Activated CD8-positive, alpha-beta memory T cell treated with anti-CD3 and anti-CD28 coated beads for 1 hour (primary cell): ENCODE measurements at places on chromosomes 16 and 17.
A peak's percentile ranks its signal among the peaks of the same experiment; 100 is the strongest.

GRCh38 chr17:12342609-12343435 is 322.1 kb downstream of the MAP2K4 start:
- no peak for DNase-seq

DNA sequence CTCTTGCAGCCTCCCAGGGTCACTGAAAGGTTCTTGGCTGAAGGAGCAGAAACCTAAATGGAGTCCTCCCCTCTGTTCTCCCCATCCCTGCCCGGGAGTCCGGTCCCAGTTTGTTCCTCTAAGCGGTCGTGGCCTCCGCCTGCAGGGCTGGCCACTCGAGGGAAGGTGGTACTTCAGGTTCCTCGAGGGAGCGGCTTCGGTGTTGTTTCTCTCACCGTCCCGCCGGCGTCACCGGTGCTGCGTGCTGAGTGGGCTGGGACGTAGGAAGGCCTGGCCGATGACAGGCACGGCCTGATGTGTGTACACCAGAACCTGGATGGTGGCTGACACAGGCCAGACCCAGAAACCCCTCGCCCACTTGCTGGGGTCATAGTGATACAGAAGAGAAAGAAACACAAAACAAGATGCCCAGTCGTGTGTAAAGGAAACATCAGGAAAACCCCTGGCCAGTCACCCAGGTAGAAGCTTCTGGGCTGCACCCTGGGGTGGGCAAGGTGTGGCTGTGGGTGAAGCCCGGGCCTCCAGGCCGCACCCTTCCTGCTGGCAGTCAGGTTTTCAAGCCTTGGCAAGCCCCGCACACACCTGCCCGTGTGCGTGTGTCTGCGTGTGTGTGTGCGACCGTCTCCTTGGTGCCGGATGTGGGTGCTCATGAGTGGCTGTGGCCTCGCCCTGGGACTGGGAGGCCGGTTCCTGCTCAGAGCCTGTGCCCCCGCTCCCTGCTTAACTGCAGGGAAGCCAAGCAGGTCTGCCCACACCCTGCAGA is 52.0 kb downstream of the BAIAP2 start:
- no peak for DNase-seq

DNA sequence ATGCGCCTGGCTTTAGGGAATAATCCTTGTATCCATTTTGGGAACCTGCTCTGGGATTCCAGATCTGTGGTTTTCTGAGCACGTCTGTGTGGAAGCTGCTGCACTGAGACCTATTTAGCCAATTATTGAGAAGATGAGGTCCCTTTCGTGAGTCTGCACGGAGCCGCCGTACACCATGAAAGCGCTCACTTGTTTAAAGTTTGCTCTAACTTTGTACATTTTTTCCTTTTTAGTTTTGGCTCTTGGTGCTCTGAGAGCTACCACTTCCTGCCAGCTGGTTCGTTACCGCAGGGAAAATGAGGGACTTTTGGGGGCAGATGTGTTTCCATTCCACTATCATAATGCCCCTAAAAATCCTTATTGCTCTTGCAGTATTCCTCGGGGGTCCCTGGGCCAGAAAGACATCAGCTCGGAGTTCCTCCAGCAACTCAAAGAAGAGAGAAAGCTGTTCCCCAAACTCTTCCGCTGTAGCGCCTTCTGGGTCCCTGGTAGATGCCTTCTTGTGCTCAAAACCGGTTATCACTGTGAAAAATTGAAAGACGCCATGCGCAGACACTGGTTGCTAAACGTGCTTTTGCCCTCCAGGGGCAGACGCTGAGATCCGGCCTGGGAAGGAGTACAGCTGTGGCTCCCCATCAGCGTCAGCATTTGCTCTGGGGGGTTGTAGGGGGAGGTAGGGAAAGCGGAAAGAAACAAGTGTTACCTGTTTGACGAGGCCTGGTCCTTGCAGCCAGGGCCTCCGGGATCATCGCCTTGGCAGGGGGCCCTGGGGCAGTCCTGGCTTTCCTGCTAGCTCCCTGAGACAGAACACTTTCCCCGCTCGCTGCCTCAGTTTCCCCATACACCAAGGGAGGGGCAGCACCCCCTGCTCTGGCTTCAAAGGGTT is 238.1 kb downstream of the MRTFB start:
- no peak for DNase-seq

- no peak for DNase-seq
These were observed 205.1 kb upstream of the MAF start for GRCh38 chr16:79805621-79806020.

DNA sequence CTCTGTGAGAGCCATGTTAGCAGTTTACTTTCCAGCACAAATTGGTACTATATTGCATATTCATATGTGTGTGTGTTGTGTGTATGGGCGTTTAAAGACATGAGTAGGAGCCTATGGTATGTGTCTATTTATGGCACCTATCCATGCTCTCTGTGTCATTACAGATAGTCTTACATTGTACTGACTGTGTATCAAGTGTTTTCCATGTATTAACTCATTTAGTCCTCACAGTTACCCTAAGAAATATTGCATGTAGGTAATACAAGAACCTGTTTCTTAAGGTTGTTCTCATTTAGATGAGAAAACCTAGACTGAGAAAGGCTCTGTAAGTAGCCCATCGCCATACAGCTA is 1.6 kb downstream of the ALG1 start:
- no peak for DNase-seq

GRCh38 chr16:87914812-87915211 is 21.5 kb downstream of the CA5A start:
- DNase-seq = no peak

DNA sequence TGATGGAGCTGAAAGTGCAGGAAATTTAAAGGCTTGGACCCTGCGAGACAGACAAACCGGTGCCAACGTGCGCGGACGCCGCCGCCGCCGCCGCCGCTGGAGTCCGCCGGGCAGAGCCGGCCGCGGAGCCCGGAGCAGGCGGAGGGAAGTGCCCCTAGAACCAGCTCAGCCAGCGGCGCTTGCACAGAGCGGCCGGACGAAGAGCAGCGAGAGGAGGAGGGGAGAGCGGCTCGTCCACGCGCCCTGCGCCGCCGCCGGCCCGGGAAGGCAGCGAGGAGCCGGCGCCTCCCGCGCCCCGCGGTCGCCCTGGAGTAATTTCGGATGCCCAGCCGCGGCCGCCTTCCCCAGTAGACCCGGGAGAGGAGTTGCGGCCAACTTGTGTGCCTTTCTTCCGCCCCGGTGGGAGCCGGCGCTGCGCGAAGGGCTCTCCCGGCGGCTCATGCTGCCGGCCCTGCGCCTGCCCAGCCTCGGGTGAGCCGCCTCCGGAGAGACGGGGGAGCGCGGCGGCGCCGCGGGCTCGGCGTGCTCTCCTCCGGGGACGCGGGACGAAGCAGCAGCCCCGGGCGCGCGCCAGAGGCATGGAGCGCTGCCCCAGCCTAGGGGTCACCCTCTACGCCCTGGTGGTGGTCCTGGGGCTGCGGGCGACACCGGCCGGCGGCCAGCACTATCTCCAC is at the start of gene NOG:
NOG (plus strand) TSS at position 54 of the 674 bp plus-strand sequence; CDS start at position 579, 525 bp downstream.
- no peak for DNase-seq

GRCh38 chr16:62732092-62732491 is 695.9 kb upstream of the CDH8 start:
- DNase-seq = no peak

GRCh38 chr17:45332505-45332904 is 15.7 kb upstream of the MAP3K14 start:
- DNase-seq = no peak

DNA sequence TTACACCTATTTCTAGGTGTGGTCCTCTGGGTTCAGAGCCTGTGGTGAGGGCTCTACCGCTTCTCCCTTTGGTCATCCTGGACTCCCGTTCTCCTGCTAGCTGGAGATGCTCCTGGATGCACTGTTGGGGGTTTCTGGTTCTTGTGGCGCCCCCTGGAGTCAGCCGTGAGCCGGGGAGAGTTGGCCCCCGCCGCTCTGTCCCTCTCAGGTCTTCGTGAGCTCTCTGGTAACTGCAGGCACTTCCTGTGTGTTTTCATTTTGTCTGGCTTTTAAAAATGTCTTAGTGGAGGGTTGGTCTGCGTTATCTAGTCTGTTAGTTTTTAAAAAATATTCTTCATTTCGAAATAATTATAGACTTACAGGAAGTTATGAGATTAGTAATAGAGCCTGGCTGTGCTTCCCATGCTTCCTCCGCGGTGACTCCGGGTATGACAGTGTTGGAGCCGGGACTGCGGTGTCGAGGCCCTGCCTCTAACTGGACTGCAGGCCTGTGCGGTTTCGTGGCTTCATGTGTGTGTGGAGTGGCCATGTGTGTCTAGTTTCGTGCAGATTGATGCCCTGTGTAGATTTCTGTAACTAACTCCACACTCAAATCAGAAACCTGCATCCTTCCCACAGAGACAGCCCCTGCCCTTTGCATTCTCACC is 78.0 kb upstream of the ZNF750 start:
- DNase-seq = peak; percentile 24

- DNase-seq = no peak
These were observed 5.2 kb downstream of the TIMP2 start for GRCh38 chr17:78919861-78920450.

GRCh38 chr16:47477679-47478078 is 16.5 kb downstream of the PHKB start:
- DNase-seq = no peak

GRCh38 chr17:68807998-68808772 is 147.0 kb downstream of the ABCA8 start:
- no peak for DNase-seq

DNA sequence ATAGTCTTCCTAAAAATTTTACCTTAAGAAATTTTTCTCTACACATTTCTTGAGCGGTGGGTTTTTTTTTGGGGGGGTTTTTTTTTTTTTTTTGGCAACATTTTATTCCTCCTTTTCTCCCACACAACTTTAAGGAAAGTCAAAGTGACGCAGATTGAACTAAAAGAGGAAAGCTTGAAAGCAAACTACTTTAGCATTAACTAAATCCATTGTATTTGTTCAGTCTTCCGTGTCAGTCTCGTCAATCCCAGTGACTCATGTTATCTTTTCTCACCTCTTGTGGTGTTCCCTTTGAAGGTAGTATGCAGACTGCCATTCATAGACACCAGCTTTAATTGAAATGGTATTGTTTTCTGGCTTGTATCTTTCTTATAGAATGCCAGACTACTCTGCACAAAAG is 39.3 kb downstream of the TADA2A start:
- DNase-seq = no peak

GRCh38 chr17:6475411-6475810 is 31.2 kb downstream of the PIMREG start:
- no peak for DNase-seq

GRCh38 chr16:85761861-85762260 is 11.0 kb upstream of the C16orf74 start:
- no peak for DNase-seq

DNA sequence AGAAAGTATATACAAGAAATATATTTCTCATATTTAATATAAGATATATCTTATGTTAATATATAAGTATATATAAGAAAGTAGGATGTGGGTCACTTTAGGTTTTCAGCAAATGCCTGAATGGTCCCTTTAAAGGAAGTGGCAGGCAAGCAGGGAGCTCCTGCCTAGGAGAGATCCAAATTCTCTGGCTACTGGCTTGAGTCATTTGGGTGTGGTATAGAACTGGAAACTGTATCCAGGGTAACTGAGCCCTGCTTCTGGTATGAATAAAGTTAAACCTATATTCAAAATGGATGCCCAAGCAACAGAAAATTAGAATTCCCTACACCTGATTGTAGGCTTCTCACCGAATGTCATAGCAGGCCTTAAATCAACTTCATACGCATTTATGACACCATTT is 144.4 kb downstream of the ZNF18 start:
- no peak for DNase-seq

DNA sequence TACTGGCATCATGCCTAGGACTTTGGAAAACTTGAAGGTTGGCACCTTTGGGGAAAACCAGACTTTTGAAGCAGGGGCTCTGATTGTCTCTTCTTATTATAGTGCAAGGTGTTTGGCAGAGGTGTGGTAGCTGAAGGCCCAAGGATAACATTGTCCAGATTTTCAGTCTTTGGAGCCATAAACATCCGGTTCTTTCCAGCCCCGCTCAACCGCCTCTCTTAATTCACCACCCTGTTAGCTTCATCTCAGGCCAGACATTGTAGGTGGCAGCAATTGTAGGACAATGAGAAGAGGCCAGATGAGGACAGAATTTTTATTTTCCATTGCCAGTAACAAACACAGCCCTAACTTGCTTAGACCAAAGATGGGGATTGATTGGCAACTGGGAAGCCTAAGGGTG is 649.8 kb downstream of the MAF start:
- no peak for DNase-seq

DNA sequence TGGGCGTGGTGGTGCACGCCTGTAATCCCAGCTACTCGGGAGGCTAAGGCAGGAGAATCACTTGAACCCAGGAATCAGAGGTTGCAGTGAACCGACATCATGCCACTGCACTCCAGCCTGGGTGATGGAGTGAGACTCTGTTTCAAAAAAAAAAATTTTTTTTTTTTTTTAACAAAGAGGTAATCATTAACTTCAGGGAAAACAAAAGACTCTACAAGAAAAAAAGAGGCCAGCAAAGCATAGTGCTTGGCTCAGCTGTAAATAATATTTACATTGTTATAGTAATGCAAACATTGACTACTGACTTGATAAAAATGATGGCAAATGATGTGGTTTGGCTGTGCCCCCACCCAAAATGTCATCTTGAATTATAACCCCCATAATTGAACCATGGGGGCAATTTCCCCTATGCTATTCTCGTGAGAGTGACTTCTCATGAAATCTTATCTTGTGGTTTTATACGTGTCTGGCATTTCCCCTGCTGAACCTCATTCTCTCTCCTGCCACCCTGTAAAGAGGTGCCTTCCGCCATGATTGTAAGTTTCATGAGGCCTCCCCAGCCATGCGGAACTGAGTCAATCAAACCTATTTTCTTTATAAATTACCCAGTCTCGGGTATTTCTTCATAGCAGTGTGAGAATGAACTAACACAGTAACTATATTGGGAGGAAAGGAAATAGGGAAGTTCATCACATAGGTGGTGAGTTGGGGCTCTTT is 12.7 kb upstream of the SSTR2 start:
- no peak for DNase-seq

- no peak for DNase-seq
These were observed 61.0 kb downstream of the PLD6 start for GRCh38 chr17:17144916-17145665.

DNA sequence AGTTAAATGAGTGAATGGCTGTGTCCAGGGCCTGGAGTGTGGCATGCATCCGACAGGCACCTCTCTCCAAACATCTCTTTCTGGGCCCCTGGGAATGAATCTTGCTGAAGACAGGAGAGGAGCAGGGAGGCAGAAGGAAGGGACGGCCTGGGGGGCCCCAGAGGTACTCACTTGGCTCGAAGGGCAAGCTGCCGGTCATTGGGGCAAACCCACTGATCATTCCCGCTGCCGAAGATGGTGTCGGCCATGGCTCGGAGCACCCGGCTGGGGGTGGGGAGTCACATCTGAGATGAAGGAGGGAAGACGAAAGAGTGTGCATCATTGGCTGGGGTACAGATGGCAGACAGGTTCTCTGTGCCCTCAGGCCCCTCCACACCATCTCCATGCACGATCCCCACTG is 25.3 kb downstream of the RPH3AL start:
- DNase-seq = no peak

DNA sequence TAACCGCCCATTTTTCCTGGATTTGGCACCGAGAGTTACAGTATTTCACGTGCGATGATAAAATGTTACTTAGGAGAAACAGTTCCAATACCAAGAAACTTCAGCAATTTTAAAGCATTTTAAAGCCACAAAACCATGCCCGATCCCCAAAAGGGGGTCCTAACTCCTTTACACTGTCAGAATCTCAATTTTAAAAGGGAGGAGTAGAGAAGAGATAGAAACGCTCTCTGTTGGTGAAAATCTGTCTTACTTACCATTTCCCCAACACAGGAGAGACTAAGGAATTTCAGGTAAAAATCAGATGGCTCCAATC is 526 bp upstream of the RNASEK start:
- DNase-seq = no peak
